ENCODE measurements at places on chromosomes 4 and X.

GRCh38 chrX:153764786-153765137 lies 713 bp downstream of the PLXNB3 start:
- DNase-seq = peak; percentile 2

GRCh38 chr4:7787067-7787466 lies 152.6 kb downstream of the AFAP1 start:
- DNase-seq = no peak

GRCh38 chrX:41553688-41554087 lies 106.5 kb downstream of the NYX start:
- DNase-seq = no peak

GRCh38 chr4:24114444-24114843 lies 224.6 kb upstream of the PPARGC1A start:
- DNase-seq = no peak

DNA sequence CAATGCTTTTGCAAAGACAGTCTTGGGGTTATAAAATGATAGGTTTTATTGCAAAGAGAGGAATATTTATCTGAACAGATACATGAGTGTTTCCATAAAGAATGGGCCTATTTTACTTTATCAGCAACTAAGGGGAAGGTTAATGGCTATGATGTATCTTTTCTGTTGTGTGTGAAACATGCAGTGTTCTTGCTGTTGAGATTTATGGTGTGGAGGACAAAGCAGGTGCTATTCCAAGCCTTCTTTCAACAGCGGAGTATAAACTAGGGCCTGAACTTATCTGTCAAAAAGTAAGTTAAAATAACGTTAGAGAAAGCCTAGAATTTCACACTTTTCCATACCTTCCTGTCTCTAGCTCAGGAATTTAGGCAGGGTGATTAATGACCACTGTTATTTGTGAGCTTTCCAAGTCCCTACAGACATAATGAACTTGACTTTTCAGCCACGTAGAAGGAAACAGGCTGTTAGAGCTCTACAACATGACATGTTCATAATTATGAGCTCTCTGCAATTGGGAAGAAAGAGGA lies 411.4 kb downstream of the IL1RAPL1 start:
- no peak for DNase-seq

DNA sequence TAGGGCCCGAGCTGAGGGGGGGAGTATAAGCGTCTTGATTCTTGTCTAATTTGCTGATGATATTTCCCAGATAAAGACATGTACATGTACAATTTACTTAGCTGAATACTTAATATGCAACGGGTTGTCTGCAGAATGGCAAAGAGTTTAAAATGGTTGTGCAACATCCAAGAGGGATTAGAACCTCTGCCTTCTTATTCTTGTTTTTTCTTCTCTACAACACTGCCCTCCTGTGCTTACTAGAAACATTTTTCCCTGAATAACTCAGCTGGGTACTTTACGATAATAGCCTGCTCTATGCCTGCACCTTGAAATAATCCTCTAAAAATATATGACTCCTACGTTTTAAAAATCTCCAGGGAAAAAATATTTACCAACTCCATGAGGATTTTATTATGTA lies 41.8 kb downstream of the INTS12 start:
- DNase-seq = no peak

DNA sequence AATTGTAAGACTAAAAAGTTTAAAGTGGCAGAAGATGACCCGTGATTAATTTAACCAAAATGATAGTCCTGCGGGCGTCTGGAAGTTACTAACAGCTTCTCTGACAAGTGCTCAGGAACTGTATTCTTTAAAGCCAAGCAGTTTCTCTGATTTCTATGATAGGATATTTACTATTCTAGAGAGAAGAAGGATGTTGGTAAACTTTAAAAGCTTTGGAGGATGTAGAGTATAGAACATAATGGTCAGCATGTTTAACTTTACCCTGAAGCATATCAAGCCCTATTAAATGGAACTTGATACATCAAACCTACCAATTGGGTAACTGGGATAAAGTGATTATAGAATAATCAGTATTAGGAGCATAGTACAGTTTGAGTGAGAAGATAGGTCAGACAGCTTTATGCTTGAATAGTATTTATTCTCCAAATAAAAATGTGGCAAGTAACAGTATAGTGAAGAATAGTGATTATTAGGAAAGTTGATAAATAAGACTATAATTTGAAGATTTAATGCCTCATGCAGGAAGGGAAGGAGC lies 1.8 kb downstream of the STIM2 start:
- no peak for DNase-seq

GRCh38 chr4:828641-829271 lies 2.8 kb upstream of the CPLX1 start:
- no peak for DNase-seq

DNA sequence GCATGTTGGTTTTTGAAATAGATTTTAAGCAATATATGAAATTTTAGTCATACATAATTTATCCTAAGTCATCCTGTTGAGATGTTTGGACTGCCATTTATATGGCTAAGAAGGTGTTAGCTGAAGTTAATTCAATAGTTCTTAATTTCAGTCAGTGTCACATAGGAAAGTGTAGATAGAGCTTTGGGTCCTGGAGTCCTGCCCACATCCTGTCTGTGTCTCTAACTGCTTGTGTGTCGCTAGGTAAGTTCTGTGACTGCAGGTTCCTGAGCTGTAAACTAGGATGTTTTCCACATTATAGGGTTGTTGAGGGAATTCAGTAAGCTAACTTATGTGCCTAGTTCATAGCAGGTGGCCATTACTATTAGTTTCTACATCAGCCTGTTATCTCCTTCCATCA lies 20.7 kb downstream of the OFD1 start:
- peak; percentile 27 for DNase-seq

DNA sequence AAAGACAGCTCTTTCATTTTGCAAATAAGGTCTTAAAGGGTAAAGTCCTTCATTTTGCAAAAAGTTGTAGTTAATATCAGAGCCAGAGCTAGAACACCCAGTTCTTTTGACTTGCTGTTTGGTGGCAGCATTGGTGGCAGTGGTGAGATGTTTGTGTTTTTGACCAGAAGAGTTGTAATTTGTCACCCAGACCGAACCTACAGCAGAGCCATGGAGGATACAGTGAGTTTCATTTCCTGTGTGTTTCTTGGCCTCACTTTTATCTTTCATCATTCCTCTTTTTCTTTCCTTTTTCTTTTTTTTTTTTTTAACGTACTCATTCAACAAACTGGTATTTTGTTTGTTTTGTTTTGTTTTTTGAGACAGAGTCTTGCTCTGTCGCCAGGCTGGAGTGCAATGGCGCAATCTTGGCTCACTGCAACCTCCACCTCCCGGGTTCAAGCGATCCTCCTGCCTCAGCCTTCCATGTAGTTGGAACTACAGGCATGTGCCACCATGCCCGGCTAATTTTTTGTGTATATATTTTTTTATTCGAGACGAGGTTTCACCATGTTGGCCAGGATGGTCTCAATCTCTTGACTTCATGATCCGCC lies 116.4 kb downstream of the AFF1 start:
- DNase-seq = no peak
